ENCODE measurements at places on chromosomes 6 and 20. TPM values are rescaled to one million over a fixed set of nuclear protein-coding genes. Genes with fewer than 3 reads are reported as not detected.

B3GAT2 gene
- total RNA-seq, result not detected

DDX43 gene
- total RNA-seq, result 0.23 TPM

SOBP gene
- 17.8 TPM for total RNA-seq

ZSCAN16 gene
- 2.4 TPM for total RNA-seq

PTCHD4 gene
- 0.92 TPM for total RNA-seq

ANKRD66 gene
- total RNA-seq, result not detected

GPX5 gene
- not detected for total RNA-seq

GSTA4 gene
- total RNA-seq, result 9.4 TPM

COMMD7 gene
- 42.1 TPM for total RNA-seq

ULBP2 gene
- total RNA-seq, result 0.94 TPM

MEP1A gene
- not detected for total RNA-seq

OR12D3 gene
- total RNA-seq, result not detected

DNA sequence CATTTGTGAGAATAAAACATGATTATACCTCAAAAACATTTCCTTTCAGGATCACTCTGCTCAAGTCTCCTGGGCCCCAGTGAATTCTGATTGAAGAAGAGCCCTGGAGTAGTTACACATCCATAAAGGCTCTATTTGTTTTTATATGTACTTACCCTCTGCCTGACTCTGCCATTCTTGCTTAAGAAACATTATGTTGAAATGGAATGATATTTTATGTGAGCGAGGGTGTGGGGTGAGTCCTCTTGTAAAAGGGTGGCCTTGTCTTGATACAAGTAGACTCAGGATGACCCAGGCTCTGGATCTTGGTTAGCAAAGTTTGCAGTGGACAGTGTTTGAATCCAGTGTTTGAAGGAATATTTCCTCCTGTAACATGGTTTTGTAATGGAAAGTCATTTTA lies 215.4 kb upstream of the PREP start:
- H3K27me3 ChIP-seq, result no peaks in the 10 kb centered on the region
- no peak overlapping the region for H3K27ac ChIP-seq
- DNase-seq, result no peak
- no peak overlapping the region for H3K4me3 ChIP-seq
- no peaks in the 10 kb centered on the region for H3K36me3 ChIP-seq

DNA sequence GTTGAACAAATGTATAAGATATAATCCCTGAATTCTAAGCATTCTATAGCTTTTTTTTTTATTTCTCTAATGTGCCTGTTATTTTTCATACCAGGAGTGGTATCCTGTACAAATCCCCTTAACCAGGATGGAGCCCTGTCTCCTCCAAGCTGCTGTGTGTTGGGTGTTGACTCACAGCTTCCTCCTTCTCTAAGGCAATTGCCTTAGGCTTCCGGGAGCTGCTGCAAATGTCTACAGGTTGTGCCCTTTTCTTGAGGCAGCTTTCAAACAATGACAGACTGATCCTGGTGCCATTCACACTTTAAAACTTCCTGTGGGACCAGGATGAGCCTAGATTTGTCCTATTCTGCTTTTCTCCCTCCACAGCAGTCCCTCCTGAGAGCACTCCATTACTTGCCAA lies 173.2 kb downstream of the BTBD3 start:
- no peaks in the 10 kb centered on the region for H3K36me3 ChIP-seq
- no peak for DNase-seq
- H3K27ac ChIP-seq, result no peak overlapping the region
- H3K27me3 ChIP-seq, result no peaks in the 10 kb centered on the region
- no peak overlapping the region for H3K4me3 ChIP-seq
- peaks cover 5% of the 10 kb centered on the region for H3K4me1 ChIP-seq

DNA sequence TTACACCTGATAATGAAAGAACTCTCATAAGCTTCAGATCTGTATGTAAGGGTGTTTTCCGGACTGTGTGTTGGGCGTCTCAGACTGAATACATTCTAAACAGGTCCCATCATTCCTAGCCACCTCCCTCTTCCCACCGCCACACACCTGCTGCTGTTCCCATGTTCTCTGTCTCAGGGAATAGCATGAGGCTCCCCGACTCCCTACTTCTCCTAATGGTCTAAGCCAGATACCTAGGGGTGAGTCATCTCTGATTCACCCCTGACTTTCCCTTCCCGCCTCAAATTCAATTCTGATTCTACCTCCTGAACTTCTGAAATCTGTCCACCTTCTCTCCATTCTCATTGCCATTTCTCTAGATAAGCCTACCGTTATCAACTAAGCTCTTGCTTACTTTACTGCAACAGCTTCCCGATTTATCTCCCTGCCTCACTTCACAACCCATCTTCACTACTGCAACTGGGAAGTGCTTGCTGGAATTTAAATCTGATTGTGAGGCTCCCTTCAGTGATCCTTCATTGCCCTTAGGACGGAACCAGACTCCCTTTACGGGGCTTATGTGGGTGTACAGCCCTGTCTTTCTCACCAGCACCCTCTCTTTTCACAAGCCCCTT lies 1.6 kb downstream of the TMEM14A start:
- H3K4me3 ChIP-seq, result no peak overlapping the region
- H3K4me1 ChIP-seq, result peaks cover 16% of the 10 kb centered on the region
- H3K27ac ChIP-seq, result no peak overlapping the region

DNA sequence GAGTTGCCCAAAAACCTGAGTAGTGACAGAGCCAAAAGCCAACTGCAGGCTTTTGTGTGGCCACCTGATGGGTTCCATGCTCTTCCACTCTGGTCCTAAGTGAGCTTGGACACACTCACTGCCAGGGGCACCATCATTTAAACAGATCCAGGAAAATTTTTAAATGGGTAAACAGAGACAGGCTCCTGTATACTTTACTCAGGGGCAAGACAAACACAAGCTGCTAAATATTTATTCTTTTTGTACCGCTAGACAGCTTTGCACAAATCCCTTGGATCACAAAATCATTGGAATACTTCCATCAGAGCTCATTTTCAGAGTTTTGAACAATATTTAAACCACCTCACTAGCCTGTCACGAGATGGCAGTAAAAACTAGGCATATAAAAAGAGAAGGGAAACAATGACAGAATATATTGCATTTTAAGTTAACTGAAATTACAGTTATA lies 31.4 kb downstream of the GCLC start:
- H3K27ac ChIP-seq, result no peak overlapping the region
- H3K4me1 ChIP-seq, result no peaks in the 10 kb centered on the region
- H3K36me3 ChIP-seq, result no peaks in the 10 kb centered on the region
- H3K27me3 ChIP-seq, result no peaks in the 10 kb centered on the region
- H3K4me3 ChIP-seq, result no peak overlapping the region

DNA sequence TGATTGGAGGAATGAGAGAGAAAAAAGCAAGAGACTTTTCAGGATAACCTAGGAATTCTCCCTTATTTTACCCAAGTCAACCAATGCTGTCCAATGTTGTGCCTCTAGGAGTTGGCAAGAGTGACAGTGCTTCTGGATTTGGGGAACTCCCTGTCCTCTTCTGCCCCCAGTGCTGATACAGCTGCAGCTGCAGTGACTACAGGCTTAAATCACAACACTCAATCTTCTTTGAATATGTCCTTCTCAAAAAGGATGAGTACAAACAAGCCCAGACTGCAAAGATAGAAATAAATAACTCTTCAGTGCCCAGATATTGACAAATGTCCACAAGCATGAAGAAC lies 141.0 kb upstream of the COL21A1 start:
- no peaks in the 10 kb centered on the region for H3K27me3 ChIP-seq
- H3K4me3 ChIP-seq, result no peak overlapping the region
- H3K36me3 ChIP-seq, result no peaks in the 10 kb centered on the region
- no peak for DNase-seq
- H3K4me1 ChIP-seq, result peaks cover 5% of the 10 kb centered on the region

DNA sequence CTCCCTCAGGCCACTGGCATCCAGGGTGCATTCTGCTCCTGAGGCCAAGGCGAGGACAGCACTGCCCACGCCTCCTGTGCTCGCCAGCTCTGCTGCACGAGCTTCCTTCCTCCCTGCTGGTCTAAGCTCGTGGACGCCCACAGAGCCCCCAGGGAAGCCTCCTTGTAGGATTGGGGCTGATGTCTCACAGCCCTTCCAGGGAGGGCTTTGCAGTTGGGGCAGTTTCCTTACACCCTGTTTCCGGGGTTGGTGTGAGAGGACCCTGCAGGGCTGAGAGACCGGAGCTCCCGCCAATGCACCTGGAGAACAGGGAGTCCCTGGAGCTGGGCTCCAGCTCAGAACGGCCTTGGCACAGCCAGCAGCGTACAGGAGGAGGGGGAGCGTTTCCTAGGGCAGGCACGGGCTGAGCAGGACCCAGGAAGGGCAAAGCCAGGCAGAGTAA lies 172.4 kb upstream of the PDE10A start:
- H3K4me1 ChIP-seq, result peaks cover 4% of the 10 kb centered on the region
- DNase-seq, result no peak
- H3K27me3 ChIP-seq, result peaks cover 9% of the 10 kb centered on the region
- no peak overlapping the region for H3K4me3 ChIP-seq
- no peak overlapping the region for H3K27ac ChIP-seq

DNA sequence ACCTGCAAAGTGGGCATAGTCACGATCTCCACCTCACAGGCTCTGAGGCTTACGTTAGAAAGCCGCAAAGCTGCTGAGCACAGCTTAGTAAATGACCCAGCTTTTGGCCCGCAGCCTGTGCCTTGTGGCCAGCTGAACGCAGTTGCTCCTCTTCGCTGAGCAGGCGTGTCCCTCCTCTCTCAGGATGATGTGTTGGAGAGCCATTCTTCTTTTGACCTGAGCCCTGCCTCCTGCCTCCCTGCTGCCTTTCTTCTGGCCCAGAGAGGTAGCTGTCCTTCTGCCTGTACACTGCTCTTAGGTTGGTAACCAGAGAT lies 47.6 kb upstream of the MYL9 start:
- peaks cover 56% of the 10 kb centered on the region for H3K4me1 ChIP-seq
- peaks cover 45% of the 10 kb centered on the region for H3K36me3 ChIP-seq
- DNase-seq, result peak; percentile 73
- no peak overlapping the region for H3K27ac ChIP-seq
- H3K27me3 ChIP-seq, result no peaks in the 10 kb centered on the region

DNA sequence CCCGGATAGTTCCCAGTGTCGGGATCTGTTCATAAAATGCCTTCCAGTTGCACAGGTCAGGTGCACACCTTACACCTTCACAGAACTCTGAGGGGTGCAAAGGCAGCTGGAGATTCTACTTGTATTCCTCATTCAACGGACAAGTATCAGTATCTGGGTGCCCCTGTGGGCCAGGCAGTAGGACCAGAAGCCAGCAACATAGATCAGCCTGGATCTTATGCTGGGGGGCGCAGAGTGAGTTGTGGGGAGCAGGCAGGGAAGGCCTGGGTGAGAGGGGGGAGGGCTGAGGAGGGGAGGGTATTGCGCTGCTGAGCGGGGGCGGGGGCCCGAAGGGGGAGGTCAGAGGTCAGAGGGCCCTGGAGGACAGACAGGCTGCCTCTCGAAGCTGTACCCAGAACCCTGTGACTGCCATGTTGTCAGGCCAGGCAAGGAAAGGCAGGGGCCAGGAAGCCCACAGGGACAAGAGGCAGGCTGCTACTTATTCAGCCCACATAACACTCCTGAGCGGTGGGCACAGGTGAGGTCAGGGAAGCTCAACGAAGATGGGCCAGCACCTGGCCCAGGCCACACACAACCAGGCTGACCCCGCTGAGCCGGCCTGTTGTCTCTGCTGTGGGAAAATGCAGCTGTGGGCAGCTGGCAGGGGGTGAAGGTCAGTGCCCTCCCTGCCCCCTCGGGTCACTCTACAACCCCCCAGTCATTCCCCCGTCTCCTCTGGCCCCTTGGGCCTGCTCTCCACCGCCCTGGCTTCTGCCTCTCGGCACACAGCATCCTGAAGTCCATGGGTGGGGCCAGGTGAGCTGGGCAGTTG lies 1.1 kb downstream of the OPRL1 start:
- H3K36me3 ChIP-seq, result peaks cover 4% of the 10 kb centered on the region
- no peak for DNase-seq
- peaks cover 24% of the 10 kb centered on the region for H3K27me3 ChIP-seq

DNA sequence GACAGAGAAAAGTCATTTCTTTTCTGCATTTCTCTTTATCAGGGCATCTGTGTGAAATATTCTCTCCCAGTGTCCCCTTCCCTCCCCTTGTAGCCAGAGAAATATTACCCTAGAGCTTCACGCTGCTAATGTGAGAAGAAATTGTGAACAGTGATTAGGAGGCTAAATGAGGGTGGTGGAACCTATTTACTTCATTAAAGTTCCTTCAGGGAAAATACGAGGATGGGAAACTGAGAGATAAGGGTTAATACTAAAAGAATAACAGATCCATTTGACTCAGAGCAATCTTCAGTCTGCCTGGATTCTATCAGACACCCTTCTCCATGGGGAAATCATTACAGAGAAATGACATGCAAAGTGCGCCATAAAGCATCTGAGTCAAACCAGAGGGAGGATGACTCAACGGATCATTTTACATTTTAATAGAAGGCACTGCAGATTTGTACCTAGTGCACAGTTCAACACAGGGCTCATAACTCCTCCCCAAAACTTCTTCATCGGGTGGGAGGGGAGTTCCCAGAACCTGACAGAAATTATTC lies 131.3 kb downstream of the GJA10 start:
- DNase-seq, result no peak
- H3K4me1 ChIP-seq, result no peaks in the 10 kb centered on the region
- no peak overlapping the region for H3K27ac ChIP-seq
- H3K27me3 ChIP-seq, result no peaks in the 10 kb centered on the region
- H3K4me3 ChIP-seq, result no peak overlapping the region
- H3K36me3 ChIP-seq, result no peaks in the 10 kb centered on the region

GRCh38 chr6:41371461-41371991 lies 36.1 kb downstream of the NCR2 start:
- H3K27ac ChIP-seq, result peak overlapping the region; percentile 74
- H3K27me3 ChIP-seq, result peaks cover 97% of the 10 kb centered on the region
- H3K4me1 ChIP-seq, result peaks cover 35% of the 10 kb centered on the region

DNA sequence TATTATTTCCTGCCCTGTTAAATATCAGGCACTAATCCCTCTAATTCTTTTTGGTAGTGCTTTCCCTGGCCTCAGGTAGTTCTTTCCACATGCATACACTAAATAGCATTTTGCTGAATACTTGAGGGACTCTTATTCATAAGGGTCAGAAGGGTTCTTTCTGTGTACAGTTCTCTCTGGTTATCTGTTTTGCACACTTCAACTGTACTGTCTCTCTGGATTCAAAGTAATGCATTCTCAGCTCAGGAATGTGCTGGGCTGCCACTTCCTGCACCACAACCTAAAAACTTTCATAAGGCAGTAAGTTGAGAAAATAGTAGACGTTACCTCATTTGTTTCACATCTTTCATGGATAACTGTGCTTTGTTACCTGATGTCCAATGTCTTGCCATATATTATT lies 32.1 kb downstream of the C6orf141 start:
- H3K27ac ChIP-seq, result no peak overlapping the region
- no peaks in the 10 kb centered on the region for H3K4me1 ChIP-seq
- DNase-seq, result no peak
- no peaks in the 10 kb centered on the region for H3K27me3 ChIP-seq
- H3K36me3 ChIP-seq, result no peaks in the 10 kb centered on the region
- no peak overlapping the region for H3K4me3 ChIP-seq

GRCh38 chr6:145241039-145241438 lies 494.3 kb downstream of the EPM2A start:
- no peak for DNase-seq
- H3K4me1 ChIP-seq, result no peaks in the 10 kb centered on the region
- no peaks in the 10 kb centered on the region for H3K27me3 ChIP-seq
- no peak overlapping the region for H3K4me3 ChIP-seq

- H3K36me3 ChIP-seq, result no peaks in the 10 kb centered on the region
- H3K4me3 ChIP-seq, result no peak overlapping the region
- peaks cover 5% of the 10 kb centered on the region for H3K4me1 ChIP-seq
- no peak for DNase-seq
- H3K27ac ChIP-seq, result no peak overlapping the region
- no peaks in the 10 kb centered on the region for H3K27me3 ChIP-seq
These were observed 4.2 kb downstream of the GSTA2 start for GRCh38 chr6:52759085-52759484.

All from heart right ventricle (tissue), 16 donors.